ENCODE measurements at places on chromosomes 7 and 10.
A peak's percentile ranks its signal among the peaks of the same experiment; 100 is the strongest.

GRCh38 chr7:105985229-105985628, 22.2 kb downstream of the CDHR3 start:
- no peak for DNase-seq

- DNase-seq, result no peak
Measured at GRCh38 chr7:157930926-157931466, 594.2 kb downstream of the DNAJB6 start.

DNA sequence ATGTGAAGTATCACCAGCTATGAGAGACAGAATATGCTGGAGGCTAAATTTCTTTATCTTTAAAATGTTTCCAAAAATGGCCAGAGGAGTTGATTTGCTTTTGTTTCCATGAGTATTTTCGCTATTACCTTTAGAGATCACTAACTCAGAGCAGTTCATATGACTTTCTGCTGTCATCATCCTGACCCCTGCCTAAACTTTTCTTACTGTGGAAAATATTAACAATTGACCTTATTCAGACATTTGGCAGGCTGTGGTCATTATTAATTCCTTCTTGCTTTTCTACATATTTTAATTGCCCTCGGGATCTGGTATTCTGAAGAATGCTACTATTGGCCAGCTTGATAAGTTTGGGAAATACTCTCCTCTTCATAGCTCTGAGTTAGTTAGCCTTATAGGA, 156.5 kb downstream of the EXOC4 start:
- DNase-seq, result no peak

GRCh38 chr7:157010588-157011332, at the start of gene MNX1:
Gene MNX1, minus strand, starts transcription at chr7:157010663. Its CDS starts 313 bp downstream, at chr7:157010350.
- peak; percentile 11 for DNase-seq

DNA sequence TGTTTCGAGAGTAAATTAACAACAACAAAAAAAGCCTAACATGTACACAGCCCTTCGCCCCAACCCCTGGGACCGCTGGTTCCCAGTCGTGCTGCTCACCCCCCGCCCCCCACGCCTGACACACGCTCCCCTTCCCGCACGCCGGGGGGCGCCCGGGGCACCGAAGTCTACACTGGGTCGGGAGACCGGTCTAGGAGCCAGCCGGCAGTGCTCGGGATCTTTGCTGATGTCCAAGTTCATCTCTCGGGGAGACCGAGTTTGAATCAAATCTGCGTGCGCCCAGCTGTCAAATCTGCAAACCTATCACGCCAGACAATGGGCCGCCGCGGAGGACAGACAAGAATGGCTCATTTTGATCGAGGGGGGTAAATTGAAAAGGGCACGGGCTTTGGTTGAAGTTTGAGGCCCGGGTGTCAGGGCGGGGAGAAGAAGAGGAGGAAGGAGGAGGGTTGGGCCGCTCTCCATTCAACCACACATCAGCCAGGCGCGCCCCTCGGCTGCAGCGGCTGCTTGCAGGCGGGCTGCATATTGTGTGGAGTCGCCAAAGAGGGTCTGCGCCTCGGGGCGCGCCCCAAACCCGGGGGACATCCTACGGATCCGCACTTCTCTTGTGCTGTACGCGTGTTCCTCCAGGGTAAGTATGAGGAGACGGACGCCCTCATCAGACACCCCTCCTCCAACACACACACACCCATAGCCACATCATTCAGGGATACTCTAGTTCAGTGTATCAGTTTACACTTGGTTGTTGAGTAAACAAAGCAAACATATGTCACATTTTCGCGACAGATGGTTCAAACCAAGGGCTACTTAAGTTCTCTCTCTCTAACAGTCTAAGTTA, 1.3 kb upstream of the GFRA1 start:
- no peak for DNase-seq

DNA sequence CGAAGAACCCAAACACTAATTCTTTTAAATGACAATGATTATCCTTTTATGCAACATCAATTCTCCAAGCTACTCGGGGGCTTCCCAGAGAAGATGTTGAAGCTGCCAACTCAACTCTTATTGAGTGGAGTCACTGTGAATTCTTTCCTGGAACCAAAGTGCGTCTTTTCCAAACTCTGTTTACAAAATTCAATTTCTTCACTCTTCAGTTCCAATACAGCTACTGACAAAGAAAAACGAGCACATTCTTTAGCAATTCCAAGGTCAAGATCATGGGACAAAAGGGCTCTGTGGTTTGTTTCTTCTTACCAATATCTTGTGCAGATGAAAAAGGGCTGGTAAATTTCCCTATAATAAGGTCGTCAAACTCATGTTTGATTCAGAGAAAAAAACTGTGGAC, 74.2 kb downstream of the FAS start:
- DNase-seq, result no peak

DNA sequence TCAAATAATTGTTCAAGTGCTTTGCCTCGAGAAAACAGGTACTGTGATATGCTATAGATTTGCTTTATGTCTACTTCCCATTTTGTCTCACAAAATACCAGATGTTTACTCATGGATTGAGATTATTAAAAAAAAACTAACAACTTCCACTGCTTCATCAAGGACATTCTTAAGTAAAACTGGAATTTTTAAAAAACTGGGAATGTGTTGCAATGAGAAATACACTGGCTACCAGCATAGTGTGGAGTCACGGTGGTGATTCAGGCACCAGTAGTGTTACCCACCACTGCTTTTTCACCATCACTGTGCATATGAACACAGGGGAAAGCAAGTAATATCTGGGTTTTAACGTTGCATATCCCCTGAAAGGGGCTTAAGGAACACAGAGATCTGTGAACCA, 21.2 kb downstream of the FIGNL1 start:
- no peak for DNase-seq

DNA sequence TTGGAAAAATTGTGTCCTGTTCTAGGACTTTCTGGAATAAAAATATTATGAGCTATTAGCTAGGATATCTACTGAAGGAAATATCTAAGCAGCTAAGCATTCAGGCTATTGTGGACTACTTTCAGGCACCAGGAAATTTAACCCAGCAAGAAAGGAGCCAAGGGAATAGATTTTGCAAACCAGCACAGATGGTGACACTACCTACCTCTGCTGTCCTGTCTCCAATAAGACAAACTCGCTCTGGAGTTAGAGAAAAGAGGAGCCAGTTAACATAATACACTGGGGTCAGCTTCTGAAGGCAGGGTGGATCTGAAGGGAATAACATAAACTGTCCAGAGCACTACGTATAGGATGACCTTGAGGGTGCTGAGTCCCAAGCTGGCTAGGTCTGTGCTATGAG, 223.7 kb upstream of the PRSS58 start:
- DNase-seq, result no peak
